ENCODE measurements at places on chromosomes 11 and 22. TPM values are rescaled to one million over a fixed set of nuclear protein-coding genes. Genes with fewer than 3 reads are reported as not detected.

GRCh38 chr22:20205964-20206708 lies 55.3 kb upstream of the CCDC188 start:
- H3K36me3 ChIP-seq: no peaks in the 10 kb centered on the region
- H3K27ac ChIP-seq: peak overlapping the region; percentile 82
- peaks cover 5% of the 10 kb centered on the region for H3K27me3 ChIP-seq
- H3K4me1 ChIP-seq: peaks cover 27% of the 10 kb centered on the region
- H3K4me3 ChIP-seq: peak overlapping the region; percentile 90
- DNase-seq: peak; percentile 34

Gene MMP12
- total RNA-seq: 0.97 TPM

- peaks cover 6% of the 10 kb centered on the region for H3K27me3 ChIP-seq
- H3K4me1 ChIP-seq: peaks cover 22% of the 10 kb centered on the region
- H3K27ac ChIP-seq: peak overlapping the region; percentile 25
- peak; percentile 92 for DNase-seq
- no peaks in the 10 kb centered on the region for H3K36me3 ChIP-seq
Measured at GRCh38 chr11:64331569-64332371, 8.2 kb upstream of the CCDC88B start.

DNA sequence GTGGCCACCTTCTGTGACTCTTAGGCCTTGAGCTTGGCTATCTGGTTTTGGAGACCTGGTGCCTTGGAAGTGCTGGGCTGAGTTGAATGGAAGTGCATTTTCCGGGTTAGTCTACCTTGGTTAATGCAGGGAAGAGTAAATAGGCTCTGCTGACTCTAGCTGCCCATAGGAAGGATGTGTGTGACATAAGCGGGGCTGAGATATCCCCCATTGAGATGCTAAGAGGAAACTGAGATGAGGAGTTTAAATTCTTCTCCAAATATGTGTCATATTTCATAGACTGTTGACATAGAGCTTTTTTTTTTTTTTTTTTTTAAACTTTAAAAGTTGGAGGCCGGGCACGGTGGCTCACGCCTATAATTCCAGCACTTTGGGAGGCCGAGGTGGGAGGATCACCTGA lies 30.8 kb downstream of the ZNRF3 start:
- H3K36me3 ChIP-seq: no peaks in the 10 kb centered on the region
- no peaks in the 10 kb centered on the region for H3K27me3 ChIP-seq

Gene UPB1
- not detected for total RNA-seq

Gene KCNQ1
- total RNA-seq: not detected

DNA sequence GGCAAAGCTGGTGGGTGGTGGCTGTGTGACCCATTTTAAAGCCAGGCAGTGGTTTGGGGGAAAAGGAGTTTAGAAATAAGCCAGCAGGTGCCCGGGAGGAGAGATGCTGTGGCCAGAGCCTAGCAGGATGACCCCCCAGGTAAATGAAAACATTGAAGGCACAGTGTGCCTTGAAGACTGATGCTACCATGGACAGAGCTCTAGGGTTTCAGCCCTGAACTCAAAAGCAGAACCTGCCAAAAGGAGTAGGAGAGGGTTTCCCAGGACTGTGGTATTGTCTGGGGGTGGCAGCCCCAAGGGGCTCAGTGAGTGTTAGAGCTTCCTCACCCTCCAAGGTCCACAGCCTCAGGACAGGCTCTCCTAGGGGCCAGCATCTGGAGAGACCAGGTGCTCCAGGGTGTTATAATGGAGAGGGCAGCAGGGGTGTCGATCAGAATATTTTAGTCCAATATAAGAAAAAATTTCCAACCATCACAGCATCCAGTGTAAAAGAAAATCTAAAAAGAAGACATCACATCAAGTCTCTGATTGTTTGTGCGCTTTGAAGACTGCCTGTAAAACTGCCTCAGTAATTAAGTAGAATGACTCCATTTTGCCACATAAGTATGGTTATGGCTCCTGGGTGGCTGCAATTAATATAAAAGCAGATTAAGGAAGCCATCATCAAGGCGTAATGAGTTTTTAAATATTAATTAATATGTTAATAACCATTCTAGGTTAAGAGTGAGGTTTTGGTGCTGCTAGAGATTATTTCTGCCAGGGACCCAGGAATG lies 88.6 kb upstream of the LMO1 start:
- DNase-seq: no peak
- H3K4me3 ChIP-seq: no peak overlapping the region
- H3K4me1 ChIP-seq: no peaks in the 10 kb centered on the region
- H3K36me3 ChIP-seq: no peaks in the 10 kb centered on the region

DNA sequence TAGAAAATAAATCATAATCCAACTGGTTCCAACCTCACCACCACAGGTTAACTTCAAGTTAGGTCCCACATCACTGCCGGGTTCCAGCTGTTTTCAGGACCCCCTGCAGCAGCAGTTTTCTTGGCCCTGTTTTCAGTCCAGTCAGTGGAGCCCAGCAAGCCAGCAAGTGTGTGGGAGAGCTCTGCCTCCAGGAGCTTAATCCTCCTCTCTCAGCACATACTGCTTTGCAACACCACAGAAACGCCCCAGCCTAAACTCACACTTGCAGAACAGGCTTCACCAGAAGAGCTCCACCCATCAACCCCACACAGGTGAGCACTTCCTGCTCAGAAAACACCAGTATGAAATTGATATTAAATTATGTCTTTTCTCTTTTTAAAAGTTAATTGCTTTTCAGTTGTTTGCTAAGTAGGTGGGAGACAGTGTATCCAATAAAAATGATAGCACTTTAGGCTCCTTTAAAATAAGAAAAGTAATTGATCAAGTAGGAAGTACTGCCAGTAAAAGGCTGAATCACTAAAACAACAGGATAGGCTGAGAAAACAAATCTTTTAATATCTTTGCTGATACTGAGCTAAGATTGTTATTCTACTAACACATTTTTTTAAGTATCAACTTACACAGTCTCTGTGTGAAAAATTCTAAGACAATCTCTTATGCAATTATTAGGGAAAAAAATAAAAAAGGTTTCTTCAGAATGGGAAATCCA lies 81.5 kb upstream of the TP53AIP1 start:
- DNase-seq: no peak
- no peak overlapping the region for H3K4me3 ChIP-seq
- H3K36me3 ChIP-seq: no peaks in the 10 kb centered on the region
- H3K27ac ChIP-seq: no peak overlapping the region
- peaks cover 8% of the 10 kb centered on the region for H3K4me1 ChIP-seq
- peaks cover 3% of the 10 kb centered on the region for H3K27me3 ChIP-seq

DNA sequence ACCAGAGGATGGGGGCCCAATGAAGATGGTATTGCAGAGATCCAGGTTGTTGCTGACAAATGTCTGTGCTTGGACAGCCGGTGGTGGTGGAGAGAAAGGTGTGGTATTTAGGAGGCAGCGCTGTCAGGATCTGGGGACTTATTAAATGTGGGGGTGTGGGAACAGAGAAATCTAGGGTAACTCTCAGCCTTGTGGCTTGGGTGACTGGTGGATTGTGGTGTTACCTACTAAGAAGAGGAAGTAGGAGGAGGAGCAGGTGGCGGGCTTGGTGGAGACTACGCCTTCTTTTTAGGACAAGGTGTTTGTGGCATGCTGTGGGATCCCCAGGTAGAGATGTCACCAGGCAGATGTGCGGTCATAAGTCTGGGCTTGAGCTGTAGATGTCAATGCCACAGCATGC lies 144.0 kb downstream of the GRIK4 start:
- peaks cover 11% of the 10 kb centered on the region for H3K27me3 ChIP-seq
- no peak overlapping the region for H3K27ac ChIP-seq

Data from HFFc6 (cell line).